Activated naive CD8-positive, alpha-beta T cell treated with anti-CD3 and anti-CD28 coated beads for 36 hours (primary cell): ENCODE measurements at places on chromosomes 2 and 18. TPM values are rescaled to one million over a fixed set of nuclear protein-coding genes. Genes with fewer than 3 reads are reported as not detected.

- DNase-seq = no peak
- H3K36me3 ChIP-seq = peaks cover 76% of the 10 kb centered on the region
- peaks cover 60% of the 10 kb centered on the region for H3K4me1 ChIP-seq
Measured at GRCh38 chr2:216179015-216179414, 69.9 kb downstream of the XRCC5 start.

GLI2 gene
- not detected for total RNA-seq

DNA sequence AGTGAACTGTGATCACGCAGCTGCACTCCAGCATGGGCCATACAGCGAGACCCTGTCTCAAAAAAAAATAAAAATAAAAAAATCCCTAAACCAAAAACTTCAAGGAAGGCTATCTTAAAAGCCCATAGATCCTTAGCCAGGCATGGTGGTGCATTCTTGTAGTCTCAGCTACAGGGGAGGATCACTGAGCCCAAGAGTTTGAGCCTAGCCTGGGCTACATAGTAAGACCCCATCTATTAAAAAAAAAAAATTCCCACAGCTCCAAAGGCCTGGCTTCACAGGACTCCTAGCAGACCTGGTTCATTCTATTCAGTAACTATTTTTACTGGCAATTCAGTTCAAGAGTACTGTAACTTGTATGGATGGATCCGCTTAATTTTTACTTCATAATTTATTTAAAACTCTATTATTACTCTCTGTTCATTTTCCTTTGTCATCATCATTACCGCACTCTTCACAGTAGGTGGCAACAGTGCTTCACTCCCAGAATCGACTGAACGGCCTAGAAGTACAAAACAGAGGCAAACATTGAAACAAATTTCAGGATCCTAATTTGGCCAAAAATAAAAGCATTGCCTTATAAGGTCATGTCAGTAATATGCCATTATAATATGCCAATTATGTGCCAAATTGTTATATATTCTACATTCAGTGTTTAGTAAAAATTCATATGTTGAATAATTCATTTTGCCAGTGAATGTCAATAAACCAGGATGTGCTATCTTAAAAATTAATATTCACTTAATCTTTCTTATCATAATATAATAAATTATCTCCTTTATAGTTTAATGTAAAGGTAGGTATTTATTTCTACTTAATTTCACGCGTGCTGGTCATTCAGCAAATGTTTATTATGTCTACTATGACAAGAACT is 14.3 kb upstream of the STAM2 start:
- no peak overlapping the region for H3K4me3 ChIP-seq
- no peak for DNase-seq
- H3K27me3 ChIP-seq = peaks cover 9% of the 10 kb centered on the region
- H3K36me3 ChIP-seq = no peaks in the 10 kb centered on the region
- no peak overlapping the region for H3K27ac ChIP-seq

DNA sequence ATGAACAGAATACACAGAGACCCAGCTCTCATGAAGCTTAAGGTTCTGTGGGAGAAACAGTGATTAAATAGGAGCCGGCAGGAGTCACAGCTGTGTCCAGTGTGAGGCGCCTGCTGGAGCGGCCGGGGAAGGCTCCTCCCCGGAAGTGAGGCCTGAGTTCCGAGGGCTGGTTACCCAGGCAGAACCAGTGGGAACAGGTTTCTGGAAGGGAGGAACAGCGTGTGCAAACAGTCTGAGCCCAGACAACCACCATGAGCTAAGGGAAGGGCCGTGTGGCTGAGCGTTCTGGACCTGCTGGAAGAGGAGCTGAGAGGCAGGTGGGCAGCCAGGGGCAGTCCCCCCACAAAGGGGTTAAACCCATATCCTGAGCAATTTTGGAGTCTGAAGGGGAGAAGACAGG is 26.0 kb upstream of the NPAS2 start:
- DNase-seq = no peak
- H3K27ac ChIP-seq = no peak overlapping the region
- no peak overlapping the region for H3K4me3 ChIP-seq
- no peaks in the 10 kb centered on the region for H3K27me3 ChIP-seq
- H3K4me1 ChIP-seq = no peaks in the 10 kb centered on the region
- no peaks in the 10 kb centered on the region for H3K36me3 ChIP-seq

EML4 gene
- total RNA-seq = 64.6 TPM

DNA sequence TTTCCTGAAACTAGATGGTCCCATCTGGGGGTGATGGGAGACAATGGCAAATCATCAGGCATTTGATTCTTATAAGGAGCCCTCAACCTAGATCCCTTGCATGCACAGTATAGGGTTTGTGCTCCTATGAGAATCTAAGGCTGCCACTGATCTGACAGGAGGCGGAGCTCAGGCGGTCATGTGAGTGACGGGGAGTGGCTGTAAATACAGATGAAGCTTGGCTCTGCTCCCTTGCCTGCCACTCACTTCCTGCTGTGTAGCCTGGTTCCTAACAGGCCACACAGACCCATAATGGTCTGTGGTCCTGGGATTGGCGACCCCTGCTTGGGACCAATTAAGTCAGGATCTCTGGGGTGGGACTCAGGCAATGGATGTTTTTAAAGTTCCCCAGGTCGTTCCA is 293.4 kb downstream of the ZNF521 start:
- no peaks in the 10 kb centered on the region for H3K36me3 ChIP-seq
- no peak overlapping the region for H3K27ac ChIP-seq
- DNase-seq = no peak
- no peaks in the 10 kb centered on the region for H3K4me1 ChIP-seq
- no peak overlapping the region for H3K4me3 ChIP-seq

GRCh38 chr2:134917360-134917865 is 1.2 kb upstream of the CCNT2 start:
- peak; percentile 6 for DNase-seq
- H3K4me1 ChIP-seq = peaks cover 20% of the 10 kb centered on the region
- H3K27me3 ChIP-seq = peaks cover 4% of the 10 kb centered on the region
- H3K4me3 ChIP-seq = peak overlapping the region; percentile 95
- peaks cover 19% of the 10 kb centered on the region for H3K36me3 ChIP-seq

DNA sequence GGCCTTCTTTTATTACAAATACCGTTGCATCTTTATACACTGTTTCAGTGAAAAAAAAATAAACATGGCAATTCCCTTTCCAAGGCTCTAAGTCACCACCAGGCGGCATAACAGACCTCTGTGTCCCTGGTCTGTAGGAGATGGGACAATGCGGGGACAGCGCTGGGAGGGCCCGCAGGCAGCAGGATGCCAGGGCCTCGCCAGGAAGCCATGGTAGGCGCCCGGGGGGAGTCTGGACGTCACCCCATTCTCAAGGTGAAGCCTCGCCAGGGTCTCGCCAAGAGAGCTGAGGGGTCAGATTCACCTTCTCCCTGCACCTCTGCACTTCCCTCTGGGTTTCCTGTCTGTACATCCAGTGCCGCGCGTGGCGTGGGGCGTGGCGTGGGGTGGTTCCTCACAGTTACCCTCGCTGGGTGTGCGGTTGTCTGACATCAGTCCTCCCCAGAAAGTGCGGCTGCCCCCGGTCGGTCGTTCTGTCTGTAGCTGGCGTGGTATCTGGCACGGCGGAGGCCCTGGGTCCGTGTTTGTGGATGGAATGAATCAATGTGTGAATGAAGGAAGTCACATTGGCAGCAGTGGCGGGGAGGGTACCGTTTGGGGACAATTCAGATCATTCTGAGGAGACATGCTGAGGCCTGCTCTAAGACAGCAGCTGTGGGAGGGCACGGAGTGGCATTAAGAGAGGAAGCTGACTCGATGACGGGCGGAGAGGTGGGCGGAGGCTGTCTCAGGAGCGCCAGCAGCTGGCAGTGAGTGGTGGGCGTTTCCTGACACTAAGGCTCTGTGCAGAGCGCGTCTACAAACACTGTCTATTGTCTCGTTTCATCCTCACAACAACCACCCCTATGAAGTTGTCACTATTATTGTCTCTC is 46.0 kb downstream of the LRRFIP1 start:
- peaks cover 47% of the 10 kb centered on the region for H3K4me1 ChIP-seq
- DNase-seq = peak; percentile 88
- peak overlapping the region; percentile 90 for H3K27ac ChIP-seq

- H3K4me1 ChIP-seq = no peaks in the 10 kb centered on the region
- no peak overlapping the region for H3K4me3 ChIP-seq
- no peak overlapping the region for H3K27ac ChIP-seq
- H3K27me3 ChIP-seq = no peaks in the 10 kb centered on the region
Measured at GRCh38 chr18:52435301-52435700, 95.3 kb downstream of the DCC start.

- H3K36me3 ChIP-seq = no peaks in the 10 kb centered on the region
- H3K27ac ChIP-seq = no peak overlapping the region
- no peaks in the 10 kb centered on the region for H3K4me1 ChIP-seq
- no peak overlapping the region for H3K4me3 ChIP-seq
- no peak for DNase-seq
Measured at GRCh38 chr18:62999392-62999791, 284.1 kb downstream of the PHLPP1 start.

DNA sequence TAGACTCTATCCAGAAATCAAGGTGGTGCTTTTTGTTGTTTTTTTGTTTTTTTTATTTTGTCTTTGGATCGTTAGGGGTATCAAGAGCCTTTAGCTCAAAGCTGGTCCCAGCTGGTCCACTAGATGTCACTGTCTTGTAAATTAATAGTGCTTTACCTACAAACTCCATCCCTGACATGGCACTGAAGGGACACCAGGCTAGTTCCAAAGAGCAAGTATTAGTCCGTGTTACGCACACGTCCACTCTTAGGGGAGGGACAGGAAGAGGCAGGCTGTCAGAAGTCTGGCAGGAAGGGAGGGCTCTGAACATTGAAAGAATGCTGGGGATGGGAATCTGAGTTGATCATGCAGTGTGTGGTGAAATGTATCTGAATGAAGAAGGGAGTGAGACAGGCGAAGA is 85.9 kb upstream of the CCBE1 start:
- H3K36me3 ChIP-seq = no peaks in the 10 kb centered on the region
- no peak overlapping the region for H3K27ac ChIP-seq
- no peak overlapping the region for H3K4me3 ChIP-seq
- no peaks in the 10 kb centered on the region for H3K4me1 ChIP-seq

GRCh38 chr2:112010751-112011150 is 44.3 kb upstream of the TMEM87B start:
- no peak for DNase-seq
- no peak overlapping the region for H3K4me3 ChIP-seq
- H3K4me1 ChIP-seq = no peaks in the 10 kb centered on the region
- H3K27ac ChIP-seq = no peak overlapping the region

DNA sequence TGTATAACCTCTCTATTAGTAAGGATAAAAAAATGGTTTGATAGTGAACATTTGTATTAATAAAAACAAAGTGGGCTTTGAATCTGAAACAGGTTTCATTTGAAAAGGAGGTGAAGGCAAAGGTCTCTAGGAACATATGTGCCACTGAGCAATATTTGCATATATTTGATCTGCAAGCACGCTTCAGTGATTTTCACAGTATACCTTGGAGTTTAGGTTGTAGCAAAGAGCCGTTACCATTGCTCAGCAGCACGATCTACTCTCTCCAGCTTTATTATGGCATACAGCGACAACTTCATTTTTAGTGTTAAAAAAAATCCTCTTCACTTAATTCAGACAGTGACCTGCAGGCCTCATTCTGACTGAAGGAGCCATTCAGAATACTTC is 75.8 kb upstream of the ZEB2 start:
- H3K4me3 ChIP-seq = no peak overlapping the region
- H3K27ac ChIP-seq = no peak overlapping the region
- peaks cover 9% of the 10 kb centered on the region for H3K27me3 ChIP-seq
- H3K4me1 ChIP-seq = peaks cover 3% of the 10 kb centered on the region
- no peak for DNase-seq
- H3K36me3 ChIP-seq = peaks cover 3% of the 10 kb centered on the region
